HFF-Myc (cell line): ENCODE measurements at places on chromosomes 13 and 19.

DNA sequence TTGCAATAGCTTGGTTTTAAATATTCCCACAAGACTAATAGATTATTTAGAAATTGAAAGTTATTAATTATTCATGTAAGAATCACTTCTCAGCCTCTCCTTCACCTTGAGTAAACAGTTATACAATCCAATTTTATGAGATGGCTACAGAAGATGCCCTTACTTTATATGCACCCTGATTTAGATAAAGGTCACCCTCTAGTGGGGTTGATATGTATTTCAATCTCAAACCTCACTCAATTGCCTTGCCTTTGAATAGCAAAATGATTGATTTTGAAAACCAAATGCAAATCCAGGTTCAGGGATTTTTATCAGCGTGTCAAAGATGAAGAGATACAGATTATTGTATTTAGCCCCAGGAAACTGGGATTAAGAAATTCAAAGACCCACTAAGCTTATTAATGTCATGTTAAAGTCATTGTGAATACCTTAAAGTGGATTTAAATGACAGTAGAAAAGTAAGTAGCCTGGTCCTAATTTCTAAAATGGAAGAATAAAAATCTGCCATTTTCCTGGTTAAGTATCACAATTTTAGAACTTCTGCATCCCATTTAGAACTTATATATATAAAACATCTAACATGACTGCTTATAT lies 305.1 kb downstream of the ITGBL1 start:
- peak; percentile 25 for DNase-seq

- DNase-seq: no peak
Measured at GRCh38 chr13:21054313-21054712, 7.1 kb downstream of the LATS2 start.

- DNase-seq: no peak
Measured at GRCh38 chr13:57865600-57866294, 234.2 kb downstream of the PCDH17 start.

GRCh38 chr19:41776700-41777099 lies 19.7 kb upstream of the CEACAM3 start:
- DNase-seq: no peak

DNA sequence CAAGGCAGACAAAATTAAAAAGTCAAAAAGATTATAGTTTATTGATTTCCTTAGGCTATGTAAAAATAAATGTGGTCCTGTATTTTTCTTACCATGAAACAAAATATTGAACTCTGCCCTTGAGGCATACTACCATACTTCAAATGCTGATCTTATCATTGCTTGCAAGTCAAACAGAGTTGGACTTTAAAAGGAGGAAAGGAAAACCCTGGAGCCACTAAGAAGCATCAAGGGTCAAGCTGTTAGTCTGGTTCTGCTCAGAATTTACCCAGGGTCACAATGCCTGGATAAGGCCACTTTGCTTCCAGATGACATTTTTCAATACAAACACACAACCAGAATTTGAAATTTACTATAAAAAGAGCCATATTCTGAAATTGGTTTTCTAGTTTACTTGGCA lies 2.2 kb upstream of the FREM2 start:
- DNase-seq: no peak

- no peak for DNase-seq
Measured at GRCh38 chr19:14003251-14004055, 2.7 kb downstream of the RFX1 start.

DNA sequence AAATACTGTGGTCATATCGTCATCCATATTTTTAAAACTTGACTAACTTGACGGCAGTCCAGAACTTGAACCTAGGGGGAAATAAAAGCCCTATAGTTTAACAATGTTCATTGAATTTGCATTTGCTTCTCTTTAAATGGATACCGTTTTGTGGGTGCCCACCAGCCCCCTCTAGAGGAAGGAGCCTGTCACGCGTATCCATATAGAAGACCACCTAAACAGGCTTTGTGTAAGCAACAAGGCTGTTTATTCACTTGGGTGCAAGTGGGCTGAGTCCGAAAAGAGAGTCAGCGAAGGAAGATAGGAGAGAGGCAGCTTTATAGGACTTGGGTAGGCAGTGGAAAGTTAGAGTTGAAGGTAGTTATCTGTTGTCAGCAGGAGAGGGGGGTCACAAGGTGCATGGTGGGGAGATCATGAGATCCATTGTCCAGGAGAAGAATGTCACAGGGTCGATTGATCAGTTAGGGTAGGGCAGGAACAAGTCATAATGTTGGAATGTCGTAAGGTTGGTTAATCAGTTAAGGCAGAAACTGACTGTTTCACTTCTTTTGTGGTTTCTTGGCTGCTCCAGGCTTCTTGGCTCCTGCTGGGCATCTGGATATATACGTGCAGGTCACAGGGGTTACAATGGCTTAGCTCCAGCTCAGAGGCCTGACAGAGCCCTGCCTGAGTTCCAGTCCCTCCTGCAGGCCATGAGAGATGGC lies 42.5 kb upstream of the ANKRD10 start:
- DNase-seq: no peak
